ENCODE measurements at places on chromosomes 7 and 10.
A peak's percentile ranks its signal among the peaks of the same experiment; 100 is the strongest.

- DNase-seq, result peak; percentile 22
These were observed 67.5 kb upstream of the CCNY start for GRCh38 chr10:35268791-35269257.

DNA sequence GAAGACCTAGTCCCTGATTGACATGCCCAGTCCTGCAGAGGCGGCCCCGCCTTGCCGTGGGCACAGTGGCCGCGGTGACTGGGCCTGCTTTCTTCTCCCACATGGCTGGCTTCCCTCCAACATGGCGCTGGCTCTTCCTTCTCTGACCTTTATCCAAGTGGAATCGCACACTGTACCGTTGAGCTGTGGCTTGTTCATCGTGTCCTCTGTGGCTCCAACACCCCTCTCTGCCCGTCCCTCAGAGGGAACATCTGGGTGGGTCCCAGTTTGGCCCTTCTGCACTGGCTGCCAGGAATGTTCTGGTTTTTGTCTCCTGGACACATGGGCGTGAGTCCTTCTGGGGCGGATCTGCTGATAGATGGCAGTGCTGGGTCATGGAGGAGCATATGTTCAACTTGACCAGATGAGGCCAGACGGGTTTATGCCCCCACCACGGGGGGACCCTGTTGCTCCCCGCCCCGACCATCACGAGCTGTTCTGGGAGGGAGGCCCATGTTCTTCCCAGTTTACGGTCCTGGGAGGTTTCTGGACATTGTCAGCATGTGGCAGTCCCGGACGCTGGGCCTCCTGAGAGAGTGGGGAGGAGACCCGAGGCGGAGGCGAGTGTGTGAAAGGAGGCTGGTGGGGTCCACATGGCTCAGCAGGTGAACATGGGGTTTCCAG is 63.5 kb downstream of the LHPP start:
- DNase-seq, result peak; percentile 33

DNA sequence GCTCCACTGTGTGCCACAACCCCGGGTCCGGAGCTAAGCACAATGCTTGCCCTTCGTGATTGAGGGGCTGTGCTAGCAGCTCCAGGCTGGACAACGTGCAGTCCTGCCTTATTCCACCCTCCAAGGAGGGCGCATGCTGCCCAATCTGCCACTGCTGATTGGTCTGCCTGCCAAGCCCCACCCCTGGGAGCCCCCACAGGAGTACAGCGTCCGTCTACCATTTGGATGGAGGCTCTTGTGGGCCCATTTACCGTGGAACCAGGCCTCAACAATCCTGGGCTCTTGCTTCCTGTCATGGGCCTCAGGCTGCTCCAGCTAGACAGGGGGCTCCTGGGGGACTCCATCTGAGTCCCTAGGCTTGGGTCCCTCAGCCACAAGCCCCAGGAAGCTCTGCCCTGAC is 173.3 kb downstream of the SLIT1 start:
- peak; percentile 30 for DNase-seq

- no peak for DNase-seq
These were observed 411.9 kb downstream of the TFEC start for GRCh38 chr7:115618676-115619075.

DNA sequence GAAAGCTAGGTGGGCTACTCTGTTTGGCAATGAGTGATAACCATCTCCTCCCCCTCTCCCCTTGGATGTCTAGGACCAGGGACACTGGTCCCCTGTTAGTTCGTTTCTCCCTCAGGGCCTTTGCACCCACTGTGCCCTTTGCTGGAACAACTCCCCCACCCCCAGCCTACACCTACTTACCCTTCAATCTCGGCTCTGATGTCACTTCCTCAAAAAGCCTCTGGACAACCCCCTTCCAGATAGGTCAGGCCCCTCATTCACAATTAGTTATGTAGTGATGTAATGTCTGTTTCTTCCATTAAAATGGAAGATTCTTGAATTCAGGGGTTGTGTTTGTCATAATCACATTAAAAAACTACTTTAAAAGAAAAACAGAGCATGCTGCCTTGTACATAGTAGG is 152.9 kb downstream of the SNX10 start:
- DNase-seq, result no peak

DNA sequence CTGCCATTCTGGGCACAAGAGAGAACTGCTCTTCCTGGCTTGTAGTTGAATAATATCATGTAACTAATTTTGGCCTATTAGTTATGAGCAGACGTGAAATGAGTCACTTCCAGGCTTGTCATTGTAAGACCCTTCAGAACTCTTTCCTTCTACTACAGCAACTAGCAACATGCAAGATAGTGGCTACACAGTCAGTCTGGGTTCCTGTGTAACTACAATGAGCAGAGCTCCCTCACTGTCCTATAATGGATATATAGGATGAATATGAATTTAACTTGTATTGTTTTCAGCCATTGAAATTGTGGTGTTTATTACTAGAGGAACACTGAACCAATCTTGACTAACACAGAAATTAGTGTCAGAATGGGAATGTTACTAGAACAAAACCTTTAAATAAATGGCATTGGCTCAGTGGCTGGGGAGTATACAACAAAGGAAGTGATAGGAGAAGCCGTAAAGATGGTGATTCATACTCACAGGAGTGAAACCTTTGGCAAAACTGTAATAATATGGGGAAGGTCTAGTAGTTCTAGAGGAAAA is 2.9 kb upstream of the MTPN start:
- DNase-seq, result no peak

- DNase-seq, result no peak
These were observed 251.3 kb upstream of the LYZL1 start for GRCh38 chr10:29037348-29038113.

DNA sequence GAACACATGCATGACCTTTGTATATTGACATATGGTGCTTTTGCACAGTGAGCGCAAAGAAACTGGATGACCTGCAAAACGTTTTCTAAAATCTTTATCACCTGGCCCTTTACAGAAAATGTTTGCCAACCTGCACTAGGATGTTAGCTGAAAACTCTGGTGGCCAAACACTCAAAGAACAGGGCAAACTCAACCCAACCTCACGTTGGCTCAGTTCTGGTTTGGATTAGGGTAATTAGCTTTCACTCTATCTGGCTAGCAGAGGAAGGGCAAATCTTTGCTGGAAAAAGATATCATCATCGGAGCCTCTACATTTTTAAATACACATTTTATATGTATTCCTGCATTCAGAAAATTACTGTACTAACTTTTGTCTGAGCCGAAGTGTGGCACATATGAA is 688.9 kb downstream of the PHTF2 start:
- DNase-seq, result no peak

DNA sequence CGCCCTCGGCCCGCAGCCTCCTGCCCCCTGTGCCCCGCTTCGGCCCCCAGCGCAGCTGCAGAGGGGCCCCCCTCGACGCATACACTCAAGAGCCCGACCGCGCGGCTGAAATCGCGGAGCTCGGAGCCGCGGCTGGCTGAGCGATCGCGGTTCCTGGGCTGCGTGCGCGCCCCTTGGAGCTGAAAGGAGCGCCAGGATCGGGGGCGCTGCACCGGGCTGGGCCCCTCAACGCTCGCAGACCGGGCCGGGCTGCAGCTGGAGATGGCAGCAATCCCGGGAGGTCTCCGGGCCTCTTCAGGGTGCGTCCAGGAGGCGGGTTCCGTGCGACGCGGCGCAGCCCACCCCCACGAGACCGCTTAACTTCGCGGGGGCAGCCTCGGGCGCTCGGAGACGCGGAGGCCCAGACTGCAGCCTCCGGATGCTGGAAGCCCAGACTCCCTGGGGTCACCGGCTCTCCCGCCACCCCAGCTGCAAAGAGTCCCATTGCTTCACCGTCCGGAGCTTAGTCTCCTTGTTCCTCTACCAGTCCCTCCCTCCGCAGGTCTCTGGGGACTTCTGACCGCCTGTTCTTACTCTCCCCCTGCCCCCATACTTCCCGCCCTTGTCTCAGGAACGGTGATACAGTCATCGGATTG is 73.0 kb upstream of the LRRC4 start:
- DNase-seq, result peak; percentile 85

GRCh38 chr7:159102681-159103381 is 41.8 kb downstream of the VIPR2 start:
- DNase-seq, result peak; percentile 12

DNA sequence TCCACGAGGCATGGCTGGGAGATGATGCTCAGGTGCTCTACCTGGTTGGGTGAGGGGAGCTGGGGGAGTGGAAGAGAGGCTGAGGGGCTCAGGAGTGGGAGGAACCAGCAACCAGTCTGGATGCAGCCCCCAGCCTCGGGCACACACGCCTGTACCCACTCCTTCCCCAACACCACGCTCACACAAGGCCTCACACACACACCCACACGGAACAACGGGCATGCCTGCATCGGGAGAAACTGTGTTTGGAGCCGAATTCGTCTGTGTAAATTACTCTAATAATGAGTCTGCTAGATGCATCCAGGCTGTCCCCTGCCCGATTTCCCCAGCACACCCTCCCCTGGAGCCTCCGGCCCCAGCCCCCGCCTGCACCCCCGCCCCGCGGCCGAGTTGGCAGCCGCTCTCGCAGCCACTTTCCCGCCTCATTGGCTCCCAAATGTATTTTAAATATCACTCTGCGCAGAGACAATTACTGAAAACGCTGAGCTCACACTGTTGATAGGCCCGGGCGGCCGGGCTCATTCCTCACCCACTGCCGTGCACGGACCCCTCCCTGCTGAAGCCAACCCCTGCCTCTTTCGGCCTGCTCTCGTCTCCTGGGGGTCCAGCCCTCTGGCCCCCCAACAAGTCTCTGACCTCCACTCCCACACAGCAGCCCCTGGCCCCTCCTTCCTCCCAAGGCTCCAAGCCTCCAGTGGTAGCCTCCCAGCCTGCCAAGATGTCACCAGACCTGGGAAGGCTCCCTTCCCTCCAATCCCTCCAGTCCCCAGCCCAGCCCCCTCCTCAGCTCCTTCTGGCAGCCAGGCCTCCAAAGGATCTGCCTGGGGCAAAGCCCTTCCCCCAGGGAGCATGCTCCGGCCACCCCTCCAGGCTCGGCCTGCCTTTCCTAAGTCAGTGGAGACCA is 11.1 kb downstream of the H2BK1 start:
- DNase-seq, result peak; percentile 83

- no peak for DNase-seq
These were observed 45.2 kb downstream of the VPS41 start for GRCh38 chr7:38863601-38864291.

- DNase-seq, result peak; percentile 80
These were observed 253.2 kb upstream of the INHBA start for GRCh38 chr7:41955893-41956675.

DNA sequence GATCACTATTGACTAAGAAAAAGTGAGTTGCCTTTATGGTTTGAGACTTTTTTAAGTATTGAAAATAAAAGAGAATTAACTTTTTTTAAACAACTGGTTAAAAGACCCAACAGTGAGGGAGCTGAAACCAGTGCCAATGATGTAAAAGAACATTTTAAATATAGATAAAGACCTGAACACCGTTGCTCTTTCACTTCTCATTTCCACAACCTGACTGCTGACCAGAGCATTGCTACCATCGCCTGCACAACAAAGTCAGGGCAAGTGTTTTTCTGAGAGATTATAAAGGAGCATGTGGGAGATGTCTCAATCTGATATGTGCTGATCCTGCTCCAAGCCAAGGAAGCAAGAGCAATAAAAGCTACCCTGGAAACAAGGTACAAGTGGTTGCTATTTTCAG is 34.7 kb downstream of the IMMP2L start:
- DNase-seq, result no peak

DNA sequence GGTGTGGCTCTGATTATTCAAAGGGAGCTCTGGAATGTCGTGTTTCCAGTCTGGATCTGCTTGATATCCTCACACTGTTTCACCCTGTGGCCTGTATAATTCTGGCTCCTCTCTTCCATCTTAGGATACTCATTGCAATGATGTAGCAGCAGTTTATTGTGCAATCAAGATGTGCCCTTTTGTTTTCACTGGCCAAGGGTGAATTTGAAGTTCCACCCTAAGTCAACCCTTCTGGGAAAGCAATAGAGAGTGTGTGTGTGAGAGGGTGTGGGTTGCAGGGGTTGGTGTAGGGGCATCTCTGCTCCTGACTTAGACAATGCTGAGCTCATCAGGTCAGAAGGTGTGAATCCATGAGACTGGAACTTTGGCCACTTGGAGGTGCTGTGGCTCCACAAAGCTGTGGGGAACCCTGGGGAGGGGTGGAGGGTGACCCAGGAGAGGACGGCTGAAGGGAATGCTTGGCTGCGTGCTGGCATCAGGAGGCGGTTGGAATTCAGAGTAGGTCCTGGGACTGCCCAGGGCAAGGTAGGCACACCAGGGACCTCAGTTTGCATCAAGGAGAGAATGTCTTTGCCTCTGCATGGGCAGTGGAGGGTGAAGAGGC is 118.0 kb upstream of the PRSS58 start:
- DNase-seq, result no peak

- DNase-seq, result no peak
These were observed 442.2 kb downstream of the TCERG1L start for GRCh38 chr10:130869179-130869841.

DNA sequence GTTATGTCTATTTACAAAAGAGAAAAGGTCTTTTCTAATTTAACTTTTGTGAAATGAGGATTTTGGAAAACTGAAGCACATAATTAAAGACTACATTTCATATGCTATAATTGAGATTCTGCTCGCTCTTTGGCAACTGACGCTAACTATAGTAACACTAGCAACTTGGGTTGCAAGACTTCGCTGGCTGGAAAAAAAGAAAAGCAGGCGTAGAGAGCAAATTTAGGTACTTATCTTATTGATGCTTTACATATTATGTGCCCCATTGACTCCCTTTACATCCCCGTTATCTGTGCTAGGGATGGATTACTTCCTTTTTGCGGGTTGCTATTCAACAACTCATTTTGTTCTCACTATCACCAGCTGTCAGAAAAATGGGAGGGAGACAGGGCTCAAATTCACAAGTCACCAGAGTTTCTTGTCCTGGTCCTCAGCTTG is 10.5 kb downstream of the SEMA3C start:
- no peak for DNase-seq

- no peak for DNase-seq
These were observed 59.1 kb downstream of the CNTNAP2 start for GRCh38 chr7:146175716-146176115.

GRCh38 chr7:122543166-122543565 is 155.8 kb downstream of the RNF133 start:
- DNase-seq, result no peak

DNA sequence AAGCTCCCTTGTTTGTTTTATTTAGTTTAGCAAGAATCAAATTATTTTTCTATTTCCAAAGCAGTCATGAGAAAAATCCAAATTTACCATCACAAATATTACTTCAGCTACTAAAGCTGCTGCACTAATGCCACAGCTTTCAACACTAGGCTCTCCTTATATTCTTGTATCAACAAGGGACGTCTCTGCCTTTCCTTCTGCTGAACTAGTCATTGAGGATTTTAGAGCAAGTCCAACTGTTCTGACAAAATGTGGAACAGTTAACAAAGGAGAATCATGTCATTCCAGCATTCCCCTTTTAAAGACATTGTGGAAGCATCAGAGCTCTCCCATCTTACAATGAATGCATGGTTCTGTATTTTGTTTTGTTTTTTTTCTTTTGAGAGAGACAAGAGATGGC is 28.6 kb downstream of the FAM13C start:
- DNase-seq, result no peak

All from upper lobe of left lung (tissue), 6 donors.